ENCODE measurements at places on chromosomes 5 and 9. TPM values are rescaled to one million over a fixed set of nuclear protein-coding genes. Genes with fewer than 3 reads are reported as not detected.

- peak overlapping the region; percentile 87 for H3K27ac ChIP-seq
- no peak overlapping the region for H3K4me3 ChIP-seq
- H3K4me1 ChIP-seq, result peaks cover 39% of the 10 kb centered on the region
- peaks cover 10% of the 10 kb centered on the region for H3K36me3 ChIP-seq
These were observed 13.6 kb downstream of the LCN10 start for GRCh38 chr9:136729144-136729543.

DNA sequence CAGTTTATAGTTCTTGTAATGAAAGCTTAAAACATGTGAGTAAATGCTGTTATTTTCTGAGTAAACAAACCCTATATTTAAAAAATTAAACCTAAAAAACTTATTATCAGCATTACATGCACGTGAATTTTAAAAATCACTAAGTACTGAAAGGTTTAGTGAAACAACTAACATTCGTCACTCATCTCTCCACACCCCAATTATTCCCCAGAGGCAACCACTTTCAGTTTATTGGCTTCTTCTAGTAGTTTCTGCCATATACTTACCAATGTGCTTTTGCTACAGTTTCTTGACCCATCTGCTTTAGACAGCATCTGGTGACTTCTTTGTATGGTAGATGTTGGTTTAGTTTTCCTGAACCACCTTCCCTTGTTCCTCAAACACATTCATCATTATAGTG, 58.1 kb downstream of the ANGPTL2 start:
- no peaks in the 10 kb centered on the region for H3K36me3 ChIP-seq
- DNase-seq, result no peak
- no peak overlapping the region for H3K27ac ChIP-seq
- no peaks in the 10 kb centered on the region for H3K4me1 ChIP-seq
- no peaks in the 10 kb centered on the region for H3K27me3 ChIP-seq
- no peak overlapping the region for H3K4me3 ChIP-seq

- peaks cover 65% of the 10 kb centered on the region for H3K4me1 ChIP-seq
- H3K4me3 ChIP-seq, result no peak overlapping the region
- H3K36me3 ChIP-seq, result no peaks in the 10 kb centered on the region
- no peaks in the 10 kb centered on the region for H3K27me3 ChIP-seq
- peak overlapping the region; percentile 93 for H3K27ac ChIP-seq
- peak; percentile 82 for DNase-seq
These were observed 16.0 kb downstream of the CXXC5 start for GRCh38 chr5:139664086-139664693.

DNA sequence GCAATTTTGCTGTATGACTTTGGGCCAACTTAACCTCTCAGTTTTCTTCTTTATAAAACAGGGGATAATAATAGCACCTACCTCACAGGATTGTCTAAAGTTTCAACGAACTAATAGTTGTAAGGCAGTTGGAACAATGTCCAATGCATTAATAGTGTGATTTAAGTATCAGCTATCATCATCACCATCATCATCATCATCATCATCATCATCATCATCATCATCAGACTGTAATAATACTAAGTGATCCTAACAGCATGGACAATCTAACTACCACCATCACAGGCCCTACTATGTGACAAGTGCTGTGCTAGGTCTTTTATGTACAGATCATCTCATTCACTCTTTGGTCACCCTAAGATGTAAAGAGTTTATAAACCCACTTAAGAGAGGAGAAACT, 196.0 kb downstream of the MAPKAP1 start:
- H3K36me3 ChIP-seq, result no peaks in the 10 kb centered on the region
- peaks cover 91% of the 10 kb centered on the region for H3K4me1 ChIP-seq
- no peak overlapping the region for H3K4me3 ChIP-seq
- H3K27ac ChIP-seq, result peak overlapping the region; percentile 70
- H3K27me3 ChIP-seq, result no peaks in the 10 kb centered on the region

GRCh38 chr5:169280286-169280685, 20.7 kb downstream of the SLIT3 start:
- H3K4me1 ChIP-seq, result peaks cover 25% of the 10 kb centered on the region
- no peak overlapping the region for H3K4me3 ChIP-seq
- no peak for DNase-seq
- H3K27me3 ChIP-seq, result no peaks in the 10 kb centered on the region
- no peak overlapping the region for H3K27ac ChIP-seq
- no peaks in the 10 kb centered on the region for H3K36me3 ChIP-seq

GRCh38 chr9:84177407-84177806, 163.2 kb downstream of the SLC28A3 start:
- DNase-seq, result no peak
- no peaks in the 10 kb centered on the region for H3K36me3 ChIP-seq
- no peak overlapping the region for H3K4me3 ChIP-seq
- no peaks in the 10 kb centered on the region for H3K27me3 ChIP-seq

GRCh38 chr9:96129747-96130146, 172.2 kb downstream of the HSD17B3 start:
- H3K27me3 ChIP-seq, result no peaks in the 10 kb centered on the region
- H3K4me1 ChIP-seq, result peaks cover 4% of the 10 kb centered on the region
- H3K27ac ChIP-seq, result no peak overlapping the region
- H3K4me3 ChIP-seq, result no peak overlapping the region

DNA sequence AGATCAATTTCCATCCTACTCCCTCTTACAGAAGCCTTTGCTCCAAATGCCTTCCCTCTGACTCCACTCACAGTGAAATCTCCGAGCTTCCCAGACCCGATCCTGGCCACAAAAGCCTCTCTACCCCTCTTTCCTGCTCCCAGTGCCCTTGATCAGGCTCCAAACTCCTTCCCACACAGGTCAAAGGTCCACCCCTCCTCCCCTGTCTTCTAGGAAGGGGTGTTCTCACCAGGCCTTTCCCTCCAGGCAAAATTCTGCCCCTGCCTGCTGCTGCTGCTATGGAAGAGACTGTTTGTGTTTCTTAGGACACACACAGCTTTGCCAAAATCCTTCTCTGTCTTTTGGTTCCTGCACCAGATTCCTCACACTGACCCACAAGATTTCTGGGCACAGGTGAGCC, 85.8 kb upstream of the ALDH1A1 start:
- DNase-seq, result peak; percentile 84
- no peak overlapping the region for H3K4me3 ChIP-seq
- peaks cover 41% of the 10 kb centered on the region for H3K4me1 ChIP-seq
- no peaks in the 10 kb centered on the region for H3K36me3 ChIP-seq

- no peaks in the 10 kb centered on the region for H3K36me3 ChIP-seq
- no peak overlapping the region for H3K4me3 ChIP-seq
- H3K27me3 ChIP-seq, result no peaks in the 10 kb centered on the region
These were observed 79.9 kb downstream of the ACER2 start for GRCh38 chr9:19488721-19489120.

GRCh38 chr5:101611039-101611438, 685.0 kb downstream of the SLCO4C1 start:
- H3K4me3 ChIP-seq, result no peak overlapping the region
- no peaks in the 10 kb centered on the region for H3K27me3 ChIP-seq
- DNase-seq, result no peak
- no peaks in the 10 kb centered on the region for H3K36me3 ChIP-seq

GRCh38 chr9:107782381-107782780, 292.8 kb upstream of the KLF4 start:
- no peak overlapping the region for H3K27ac ChIP-seq
- no peaks in the 10 kb centered on the region for H3K27me3 ChIP-seq
- H3K4me3 ChIP-seq, result no peak overlapping the region
- no peak for DNase-seq

DNA sequence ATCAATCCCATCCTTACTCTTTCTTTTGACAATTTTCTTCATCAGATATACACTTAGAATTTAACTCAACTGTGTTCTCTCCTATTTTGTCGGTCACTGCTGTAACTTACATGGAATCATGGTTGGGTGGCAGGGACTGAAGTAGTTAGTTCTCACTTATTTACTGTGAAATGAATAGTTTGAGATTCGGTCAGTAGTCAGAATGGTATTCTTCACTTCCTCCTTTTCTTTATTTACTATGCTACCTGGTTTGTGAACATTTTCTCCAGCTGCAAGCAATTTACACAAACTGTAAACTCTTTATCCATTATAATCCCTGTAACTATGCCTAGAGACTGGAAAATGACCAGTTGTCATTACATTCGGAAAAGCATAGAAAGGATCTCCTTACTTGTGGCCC, 41.5 kb upstream of the GDNF start:
- H3K27ac ChIP-seq, result no peak overlapping the region
- DNase-seq, result no peak
- no peak overlapping the region for H3K4me3 ChIP-seq
- no peaks in the 10 kb centered on the region for H3K27me3 ChIP-seq

- H3K36me3 ChIP-seq, result no peaks in the 10 kb centered on the region
- no peak for DNase-seq
- no peaks in the 10 kb centered on the region for H3K4me1 ChIP-seq
- no peaks in the 10 kb centered on the region for H3K27me3 ChIP-seq
- H3K4me3 ChIP-seq, result no peak overlapping the region
- no peak overlapping the region for H3K27ac ChIP-seq
These were observed 49.4 kb downstream of the TRPM6 start for GRCh38 chr9:74838351-74838750.

GRCh38 chr5:126640866-126641265, 40.1 kb downstream of the PHAX start:
- H3K27me3 ChIP-seq, result no peaks in the 10 kb centered on the region
- no peaks in the 10 kb centered on the region for H3K36me3 ChIP-seq
- H3K27ac ChIP-seq, result no peak overlapping the region
- H3K4me3 ChIP-seq, result no peak overlapping the region

GRCh38 chr9:32502464-32502863, 23.5 kb downstream of the RIGI start:
- no peak for DNase-seq
- H3K36me3 ChIP-seq, result peaks cover 8% of the 10 kb centered on the region
- no peaks in the 10 kb centered on the region for H3K4me1 ChIP-seq
- no peak overlapping the region for H3K27ac ChIP-seq
- H3K4me3 ChIP-seq, result no peak overlapping the region
- no peaks in the 10 kb centered on the region for H3K27me3 ChIP-seq

GRCh38 chr9:71108937-71109336, 12.5 kb downstream of the TRPM3 start:
- H3K36me3 ChIP-seq, result no peaks in the 10 kb centered on the region
- no peaks in the 10 kb centered on the region for H3K27me3 ChIP-seq
- H3K4me1 ChIP-seq, result no peaks in the 10 kb centered on the region
- no peak overlapping the region for H3K4me3 ChIP-seq
- H3K27ac ChIP-seq, result no peak overlapping the region

- H3K4me3 ChIP-seq, result no peak overlapping the region
- DNase-seq, result peak; percentile 82
- no peak overlapping the region for H3K27ac ChIP-seq
- H3K4me1 ChIP-seq, result no peaks in the 10 kb centered on the region
- no peaks in the 10 kb centered on the region for H3K27me3 ChIP-seq
These were observed 46.1 kb upstream of the ZBED3 start for GRCh38 chr5:77133061-77133758.

DNA sequence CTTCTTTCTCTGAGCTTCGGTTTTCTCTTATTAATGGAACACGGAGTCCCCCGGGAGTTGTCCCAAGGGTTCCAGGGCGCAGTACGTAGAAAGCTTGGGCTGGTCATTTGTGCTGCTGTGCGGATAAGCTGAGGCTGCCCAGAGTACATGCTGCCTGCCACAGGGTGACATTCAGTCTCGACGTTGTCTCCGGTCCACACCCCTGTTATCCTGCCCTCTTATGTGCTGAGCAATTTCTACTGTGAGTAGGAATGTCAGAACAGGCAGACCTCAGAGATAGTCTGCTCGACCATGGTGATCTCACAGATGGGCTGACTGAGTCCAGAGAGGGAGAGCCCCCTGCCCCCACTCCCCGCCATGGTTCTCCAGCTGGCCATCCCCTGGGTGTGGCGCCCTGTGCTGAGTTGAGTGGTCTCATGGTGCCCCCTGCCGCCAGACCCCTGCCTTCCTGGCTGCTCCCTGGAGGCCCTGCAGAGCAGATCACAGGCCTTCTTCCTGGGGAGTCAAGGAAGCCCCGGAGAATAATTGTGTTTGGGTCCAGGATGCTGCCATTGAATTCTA, 124.0 kb downstream of the RGS3 start:
- H3K4me1 ChIP-seq, result no peaks in the 10 kb centered on the region
- peak overlapping the region; percentile 42 for H3K27ac ChIP-seq
- H3K36me3 ChIP-seq, result peaks cover 11% of the 10 kb centered on the region
- peak; percentile 80 for DNase-seq
- H3K4me3 ChIP-seq, result no peak overlapping the region

- H3K27ac ChIP-seq, result no peak overlapping the region
- no peak overlapping the region for H3K4me3 ChIP-seq
- no peaks in the 10 kb centered on the region for H3K27me3 ChIP-seq
These were observed 226.1 kb downstream of the IRX2 start for GRCh38 chr5:2525351-2525750.

GRCh38 chr5:440401-441201, 2.4 kb upstream of the EXOC3 start:
- H3K4me1 ChIP-seq, result peaks cover 27% of the 10 kb centered on the region
- H3K4me3 ChIP-seq, result no peak overlapping the region
- H3K36me3 ChIP-seq, result no peaks in the 10 kb centered on the region
- H3K27ac ChIP-seq, result no peak overlapping the region
- peak; percentile 48 for DNase-seq

DNA sequence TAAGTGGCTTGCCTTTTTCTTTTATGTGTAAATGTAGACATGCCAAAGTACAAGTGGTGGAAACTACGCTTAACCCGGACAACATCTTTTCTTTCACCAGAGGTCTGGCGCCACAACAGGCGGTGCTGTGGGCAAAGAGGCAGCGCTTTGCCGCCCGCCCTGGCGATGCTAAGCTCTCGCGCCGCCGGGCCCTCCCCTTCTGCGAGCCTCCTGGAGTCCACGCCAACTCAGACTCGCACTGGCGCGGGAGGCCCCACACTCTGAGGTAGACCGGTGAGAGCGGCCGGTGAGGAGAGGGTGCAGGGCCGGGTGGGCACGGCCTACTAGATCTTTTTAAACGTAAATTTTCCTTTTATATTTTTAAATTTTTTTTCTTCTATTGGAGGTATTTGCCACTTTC, 2253.1 kb upstream of the C9orf72 start:
- no peaks in the 10 kb centered on the region for H3K4me1 ChIP-seq
- no peaks in the 10 kb centered on the region for H3K27me3 ChIP-seq
- H3K27ac ChIP-seq, result no peak overlapping the region
- DNase-seq, result no peak

DNA sequence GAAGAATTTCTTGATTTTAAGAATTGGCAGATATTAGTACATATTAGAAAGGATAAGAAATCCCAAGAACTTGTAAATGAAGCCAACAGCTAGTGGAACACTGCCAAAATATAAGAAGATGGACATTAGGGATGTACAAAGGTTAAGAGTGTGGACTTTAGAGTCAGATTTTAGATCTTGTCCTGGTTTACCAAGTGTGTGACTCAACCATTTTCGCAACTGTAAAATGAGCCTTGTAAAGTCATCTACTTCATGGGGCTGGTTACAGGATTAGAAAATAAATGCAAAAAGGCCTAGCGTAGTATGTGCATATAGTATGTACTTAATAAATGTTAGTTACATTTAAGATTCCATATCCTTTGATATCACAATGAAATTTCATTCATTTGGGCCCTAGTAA, 260.0 kb downstream of the RAB3C start:
- H3K36me3 ChIP-seq, result no peaks in the 10 kb centered on the region
- no peaks in the 10 kb centered on the region for H3K27me3 ChIP-seq
- no peak overlapping the region for H3K27ac ChIP-seq
- H3K4me3 ChIP-seq, result no peak overlapping the region
- no peak for DNase-seq

The DHX29 gene
- total RNA-seq, result 31.4 TPM

The ARL10 gene
- total RNA-seq, result 16.9 TPM

The OR1J2 gene
- total RNA-seq, result 0.68 TPM

The RGS7BP gene
- total RNA-seq, result 4.8 TPM

The PITX1 gene
- 1.6 TPM for total RNA-seq

The GPR151 gene
- total RNA-seq, result not detected

The MAMDC2 gene
- 166 TPM for total RNA-seq

The GABRP gene
- not detected for total RNA-seq

The EIF4E1B gene
- not detected for total RNA-seq

The N4BP3 gene
- 1.4 TPM for total RNA-seq

The CMYA5 gene
- total RNA-seq, result 6.7 TPM

The ABCA2 gene
- total RNA-seq, result 12.5 TPM

Measured in sigmoid colon (tissue), 7 donors.